ENCODE measurements at places on chromosomes 3 and 15. TPM values are rescaled to one million over a fixed set of nuclear protein-coding genes. Genes with fewer than 3 reads are reported as not detected.

DNA sequence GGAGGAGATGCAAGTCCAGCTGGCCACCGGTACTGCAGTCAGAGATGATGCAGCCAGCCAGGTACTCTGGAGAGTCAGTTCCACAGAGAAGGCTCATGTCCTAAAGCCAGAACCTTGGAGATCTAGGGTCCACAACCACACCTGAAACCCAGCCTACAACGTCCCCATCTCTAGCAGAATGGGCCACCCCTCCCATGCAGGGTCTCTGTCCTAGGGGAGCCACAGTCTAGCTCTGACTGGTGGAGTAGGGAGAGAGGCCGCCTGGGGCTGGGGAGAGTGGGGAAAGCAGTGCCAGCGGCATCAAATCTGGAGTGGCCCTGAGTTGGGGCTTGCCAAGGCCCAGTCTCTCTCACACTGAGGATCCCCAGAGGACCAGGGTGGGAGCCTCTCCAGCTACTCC is 43.5 kb downstream of the PTH1R start:
- no peak for DNase-seq

GRCh38 chr15:29534378-29534777 is 264.8 kb upstream of the NSMCE3 start:
- DNase-seq, result no peak

DNA sequence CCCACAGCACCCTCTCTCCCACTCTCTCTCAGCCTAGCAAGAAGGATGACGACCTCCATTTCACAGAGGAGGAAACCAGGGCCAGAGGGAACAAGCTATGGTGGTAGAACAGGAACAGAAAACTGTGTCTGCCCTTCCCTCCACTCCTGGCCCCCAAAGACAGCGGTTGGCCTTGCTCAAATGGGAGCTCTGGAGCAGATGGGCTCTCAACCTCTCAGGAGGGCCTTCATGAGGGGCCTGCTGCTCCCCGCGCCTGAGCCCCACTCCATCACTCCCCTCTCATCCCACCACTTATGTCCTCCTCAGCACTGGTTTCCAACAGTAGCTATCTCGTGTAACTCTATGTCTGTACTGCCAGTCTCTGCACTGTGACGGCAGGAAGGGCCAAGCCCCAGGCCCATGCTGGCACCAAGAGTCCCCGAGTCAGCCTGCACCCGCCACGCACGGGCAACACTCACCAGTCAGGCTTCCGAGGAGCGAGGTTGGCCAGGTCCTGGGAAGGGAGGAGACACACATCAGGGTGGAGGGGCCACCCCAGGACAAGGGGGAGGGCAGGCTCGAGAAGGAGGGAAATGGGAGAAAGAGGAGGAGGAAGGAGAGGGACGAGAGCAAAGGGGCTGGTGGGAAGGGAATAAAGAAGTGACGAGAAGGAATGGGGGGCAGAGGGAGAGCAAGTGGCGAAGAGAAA is 45.5 kb downstream of the PTH1R start:
- peak; percentile 34 for DNase-seq

DNA sequence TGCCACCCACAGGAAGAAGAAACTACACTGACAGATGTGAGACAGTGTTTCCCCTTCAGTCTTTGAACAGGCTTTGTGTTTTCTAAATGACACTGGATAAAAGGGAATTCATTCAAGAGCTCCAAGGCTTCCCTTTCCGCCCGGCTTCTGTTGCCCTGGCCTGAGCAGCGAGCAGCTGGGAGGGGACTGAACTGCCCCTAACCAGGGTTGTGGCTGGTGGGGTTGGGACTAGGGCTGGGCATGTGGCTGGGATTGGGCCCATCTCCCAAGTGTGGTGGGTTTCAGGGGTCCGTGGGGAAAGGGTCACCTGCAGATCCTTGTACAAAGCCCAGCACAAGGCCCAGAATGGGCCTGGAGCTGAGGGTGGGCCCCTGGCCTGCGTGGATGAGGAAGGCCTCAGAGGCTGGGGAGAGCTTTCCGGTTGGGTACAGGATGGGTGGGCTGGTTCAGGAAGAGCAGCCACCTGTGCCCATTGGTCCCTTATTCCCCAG is 10.4 kb downstream of the VILL start:
- no peak for DNase-seq

DNA sequence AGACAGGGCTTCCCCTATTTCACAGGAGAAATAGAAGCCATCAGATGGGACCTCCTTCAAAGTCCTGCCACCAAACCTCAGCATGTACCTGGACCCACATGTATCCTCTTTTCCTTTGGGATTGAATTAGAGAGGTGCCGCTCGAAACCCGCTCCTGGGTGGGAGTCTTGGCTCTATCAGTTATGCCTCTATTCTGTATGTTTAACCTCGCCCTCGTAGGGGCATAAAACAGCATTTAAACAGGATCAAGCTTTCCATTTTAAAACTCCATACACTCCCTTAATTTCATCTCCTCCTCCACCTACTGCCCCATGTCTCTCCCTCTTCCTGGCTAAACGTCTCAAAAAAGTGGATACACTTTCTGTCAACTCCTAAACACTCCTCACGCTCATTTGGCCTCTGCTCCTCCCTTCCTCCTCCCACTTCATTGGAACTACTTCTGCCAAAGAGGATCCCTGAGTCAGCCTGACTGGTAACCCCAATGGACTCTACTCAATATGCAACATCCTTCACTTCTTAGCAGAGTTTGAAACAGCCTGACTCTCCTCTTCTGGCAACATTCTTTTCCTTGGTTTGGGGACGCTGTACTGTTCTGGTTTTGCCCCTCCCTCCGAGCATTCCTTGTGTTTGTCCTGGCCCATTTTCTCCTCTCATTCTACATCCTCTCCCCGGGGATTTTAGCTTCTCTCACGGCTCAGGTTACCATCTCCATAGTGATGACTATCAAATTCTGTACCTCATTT is 23.0 kb upstream of the MUC20 start:
- peak; percentile 1 for DNase-seq

GRCh38 chr3:45337839-45338470 is 50.4 kb upstream of the LARS2 start:
- no peak for DNase-seq

- DNase-seq, result no peak
These were observed 22.4 kb downstream of the PAQR5 start for GRCh38 chr15:69320977-69321554.

GRCh38 chr15:60656481-60656880 is 177.5 kb upstream of the ICE2 start:
- DNase-seq, result no peak

LMAN1L gene
- total RNA-seq, result not detected
